ENCODE measurements at places on chromosomes 4 and X.

DNA sequence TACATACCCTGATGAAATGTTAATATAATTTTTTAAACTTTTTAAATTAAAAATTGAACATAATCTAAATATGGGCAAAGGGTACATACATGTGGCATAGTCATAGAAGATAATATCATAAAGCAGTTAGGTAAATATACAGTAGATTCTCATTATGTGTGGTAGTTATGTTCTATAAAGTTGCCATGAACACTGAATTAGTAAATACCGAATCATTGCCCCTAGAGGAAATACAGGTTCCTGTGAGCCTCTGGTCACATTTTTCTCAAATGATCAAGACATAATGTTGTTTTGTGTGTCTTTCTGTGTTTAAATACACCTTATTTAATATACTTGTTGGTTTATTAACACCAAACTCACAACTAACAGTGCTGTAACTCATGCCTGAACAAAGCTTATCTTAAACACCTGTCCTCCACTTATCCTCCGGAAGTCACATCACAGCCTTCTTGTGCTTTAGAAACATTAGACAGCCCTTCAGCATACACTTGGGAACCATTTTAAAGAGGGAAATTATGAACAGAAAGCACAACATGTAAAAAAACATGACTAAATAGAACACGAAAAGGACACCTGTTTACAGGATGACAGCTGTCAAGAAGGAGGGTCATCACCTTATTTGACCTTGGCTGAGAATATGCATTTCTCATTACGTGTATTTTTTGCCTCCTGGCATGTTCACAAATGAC is 169.4 kb upstream of the NAP1L5 start:
- DNase-seq = no peak

GRCh38 chr4:6893449-6894085 is 16.1 kb upstream of the TBC1D14 start:
- DNase-seq = no peak

- DNase-seq = no peak
Observed at GRCh38 chr4:151022586-151022985, 7.5 kb upstream of the LRBA start.

GRCh38 chr4:118739022-118739713 is 54.0 kb downstream of the METTL14 start:
- DNase-seq = no peak

- no peak for DNase-seq
Observed at GRCh38 chrX:40950546-40950945, 134.7 kb upstream of the USP9X start.

DNA sequence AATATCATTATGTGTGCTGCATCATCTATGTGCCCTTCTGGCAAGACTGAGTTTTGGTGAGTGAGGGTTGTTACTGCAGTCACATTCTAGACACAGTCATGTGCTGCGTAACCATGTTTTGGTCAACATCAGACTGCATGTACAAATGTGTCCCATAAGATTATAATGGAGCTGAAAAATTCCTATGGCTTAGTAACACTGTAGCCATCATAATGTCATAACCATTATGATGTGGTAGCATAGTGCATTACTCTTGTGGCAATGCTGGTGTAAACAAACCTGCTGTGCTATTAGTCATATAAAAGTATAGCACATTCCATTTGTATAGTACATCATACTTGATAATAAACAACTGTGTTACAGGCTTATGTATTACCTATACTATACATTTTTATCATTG is 198.1 kb upstream of the NUDT6 start:
- no peak for DNase-seq

- no peak for DNase-seq
Observed at GRCh38 chr4:74754218-74754617, 40.1 kb downstream of the BTC start.

- DNase-seq = no peak
Observed at GRCh38 chr4:142040043-142040442, 403.7 kb downstream of the IL15 start.

- DNase-seq = no peak
Observed at GRCh38 chr4:69060651-69061308, 35.5 kb upstream of the UGT2B7 start.

DNA sequence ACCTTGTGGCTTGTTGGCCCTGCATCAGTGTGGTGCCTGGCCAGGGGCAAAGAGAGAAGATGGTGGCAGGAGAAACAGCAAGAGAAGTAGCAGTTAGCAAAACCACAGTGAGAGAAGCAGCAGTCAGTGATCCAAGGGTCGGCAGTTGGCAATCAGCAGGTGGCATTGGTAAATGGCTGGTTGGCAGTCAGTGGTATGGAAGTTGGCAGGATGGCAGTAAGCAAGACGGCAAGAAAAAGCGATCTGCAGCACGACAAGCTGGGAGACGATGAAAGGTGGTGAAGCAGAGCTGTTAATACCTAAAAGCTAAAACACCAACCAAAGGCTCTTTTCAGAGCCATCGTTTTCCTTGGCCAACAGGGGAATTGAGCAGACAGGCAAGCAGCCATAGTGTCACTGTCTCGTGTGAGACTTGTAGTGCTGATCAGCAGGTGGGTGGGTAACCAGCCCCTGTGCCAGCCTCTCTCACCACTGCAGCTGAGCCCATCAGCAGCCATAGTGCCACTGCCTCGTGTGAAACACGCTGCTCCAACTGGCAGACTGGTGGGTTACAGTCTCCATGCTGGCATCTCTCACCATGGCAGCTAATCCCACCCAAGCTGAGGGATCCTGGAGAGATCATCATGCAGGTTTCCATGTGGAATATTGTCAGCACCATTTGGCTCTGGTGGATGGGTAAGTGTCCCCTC is 2078.4 kb downstream of the PCDH7 start:
- no peak for DNase-seq

DNA sequence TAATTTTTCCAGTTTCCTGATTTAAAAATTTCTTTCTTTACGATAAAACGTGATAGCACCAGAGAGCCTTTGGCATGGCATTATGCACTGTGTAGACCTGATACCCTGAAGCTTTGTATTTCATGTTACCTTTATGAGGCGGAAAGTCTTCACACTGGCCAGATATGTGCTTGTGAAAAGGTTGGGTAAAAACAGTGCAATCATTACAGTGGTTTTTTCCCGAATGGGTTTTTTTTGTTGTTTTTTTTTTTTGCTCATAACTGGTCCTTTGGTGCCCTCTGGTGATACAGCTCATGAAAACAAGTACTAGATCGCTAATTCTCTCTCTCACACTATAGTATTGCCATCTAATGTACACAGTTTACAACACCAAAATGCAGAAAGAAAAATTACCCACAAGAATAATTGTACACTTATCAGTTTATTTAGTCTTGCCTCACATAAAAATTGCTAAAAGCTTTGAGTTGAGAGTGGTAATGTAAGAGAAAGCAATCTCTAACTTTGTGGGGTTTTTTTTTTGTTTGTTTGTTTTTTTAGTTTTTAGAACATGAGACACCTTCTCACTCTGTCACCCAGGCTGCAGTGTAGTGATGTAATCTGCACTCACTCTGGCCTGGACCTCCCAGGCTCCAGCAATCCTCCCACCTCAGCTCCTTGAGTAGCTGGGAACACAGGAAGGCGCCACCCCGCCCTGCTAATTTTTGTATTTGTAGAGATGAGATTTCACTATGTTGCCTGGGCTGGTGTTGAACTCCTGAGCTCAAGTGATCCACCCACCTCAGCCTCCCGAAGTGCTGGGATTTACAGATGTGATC is 21.3 kb downstream of the SPCS3 start:
- DNase-seq = no peak

DNA sequence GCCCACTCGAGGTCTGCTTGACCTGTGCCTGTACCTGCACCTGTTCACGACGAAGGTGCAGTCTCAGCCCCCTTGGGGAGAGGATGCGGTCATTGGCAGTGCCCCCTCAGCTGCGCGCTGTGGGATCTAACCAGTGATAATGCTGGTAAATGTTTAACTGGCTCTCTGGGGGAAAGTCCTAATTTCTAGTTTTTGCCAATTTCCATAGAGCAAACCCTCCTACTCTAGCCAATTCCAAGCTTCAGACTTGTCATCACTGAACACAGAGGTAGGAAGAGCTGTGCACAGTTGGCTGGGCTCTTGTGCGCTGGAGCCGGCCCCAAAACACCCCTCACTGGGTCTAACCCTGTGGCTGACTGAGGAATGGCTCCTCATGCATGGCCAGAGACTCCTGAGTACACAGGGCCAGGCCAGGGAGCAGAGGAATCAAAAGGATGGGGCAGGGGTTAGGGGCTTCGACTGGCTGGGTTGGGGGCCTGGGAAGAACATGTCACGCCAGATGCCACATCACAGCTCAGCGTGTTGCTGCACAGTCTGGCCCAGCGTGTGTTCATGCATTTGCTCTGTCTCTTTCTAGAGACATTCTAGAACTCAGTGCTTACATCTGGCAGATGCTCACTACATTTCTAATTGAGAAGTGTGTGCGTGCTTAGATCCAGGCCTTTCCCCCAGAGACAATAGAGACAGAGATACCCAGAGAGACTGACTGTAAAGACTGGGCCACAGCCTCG is 270.8 kb downstream of the BCOR start:
- DNase-seq = no peak

DNA sequence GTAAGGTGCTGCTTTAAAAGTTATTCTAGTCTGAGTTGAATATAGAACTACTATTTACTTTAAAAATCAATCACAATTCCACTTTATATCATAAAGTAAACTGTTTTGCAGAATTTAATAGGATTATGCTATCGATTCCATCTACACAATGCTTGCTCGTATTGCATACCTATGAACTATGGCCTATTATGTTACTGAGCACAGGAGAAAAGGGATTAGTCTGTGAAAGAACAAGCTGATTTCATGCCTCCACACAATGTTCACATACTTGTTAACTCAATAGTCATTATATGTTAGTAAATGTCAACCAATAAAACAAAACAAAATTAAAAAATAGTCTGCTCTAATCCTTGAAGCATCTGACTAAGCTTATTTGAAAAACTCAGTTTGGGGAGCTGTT is 223.6 kb downstream of the PCDH10 start:
- no peak for DNase-seq

DNA sequence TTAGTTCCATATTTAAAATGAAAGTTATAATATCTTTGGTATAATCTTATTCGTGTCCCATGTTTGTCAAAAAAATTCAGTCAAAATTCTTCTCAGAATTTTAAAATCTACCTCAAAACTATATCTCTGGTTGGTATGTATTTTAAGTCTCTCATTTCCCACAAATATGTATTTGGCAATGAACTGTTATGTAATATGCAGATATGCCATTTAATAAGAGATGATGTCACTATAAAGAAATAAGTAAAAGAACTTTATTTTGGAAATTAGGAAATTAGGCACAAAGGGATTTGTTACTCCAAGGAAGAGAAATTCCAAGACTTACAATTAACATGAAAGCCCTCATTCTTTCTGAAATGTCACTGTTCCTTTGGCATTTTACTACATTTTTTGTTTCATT is 15.3 kb downstream of the SNCA start:
- no peak for DNase-seq

- DNase-seq = no peak
Observed at GRCh38 chr4:20326460-20326859, 74.8 kb downstream of the SLIT2 start.

- DNase-seq = no peak
Observed at GRCh38 chr4:39947417-39947816, 30.3 kb downstream of the PDS5A start.

DNA sequence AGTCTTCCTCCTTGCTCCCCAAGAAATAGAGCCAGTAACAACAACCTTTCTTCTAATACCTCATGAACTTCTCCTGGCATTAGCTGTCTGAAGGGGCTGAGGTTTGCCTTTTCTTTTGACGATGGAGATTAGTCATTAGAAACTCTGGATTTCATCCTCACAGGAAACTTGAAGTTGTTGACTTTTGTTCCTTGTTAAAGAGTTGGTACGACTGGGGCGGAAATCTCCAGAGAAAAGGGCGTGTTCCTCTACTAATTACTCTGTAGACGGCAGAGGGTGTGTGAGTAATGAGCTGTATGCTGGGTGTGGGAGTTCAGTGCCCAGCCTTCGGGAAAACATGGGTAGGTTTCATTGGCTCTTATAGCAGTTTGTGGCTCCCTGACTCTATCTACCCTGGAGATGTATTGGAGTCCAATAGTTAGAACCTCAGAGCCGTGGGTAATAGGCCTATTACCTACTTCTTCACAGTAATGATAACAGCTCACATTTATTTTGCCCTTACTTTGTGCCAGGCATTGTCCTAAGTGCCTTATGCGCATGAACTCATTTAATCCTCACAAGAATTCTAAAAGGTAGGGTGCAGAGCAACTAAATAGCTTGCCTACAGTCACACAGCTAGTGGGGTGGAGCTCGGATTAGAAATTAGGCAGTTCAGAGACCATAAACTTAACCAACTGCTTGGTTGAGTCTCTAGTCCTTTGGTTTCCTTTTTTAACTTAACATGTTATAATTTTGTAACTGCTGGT is 23.4 kb downstream of the TMEM164 start:
- no peak for DNase-seq

DNA sequence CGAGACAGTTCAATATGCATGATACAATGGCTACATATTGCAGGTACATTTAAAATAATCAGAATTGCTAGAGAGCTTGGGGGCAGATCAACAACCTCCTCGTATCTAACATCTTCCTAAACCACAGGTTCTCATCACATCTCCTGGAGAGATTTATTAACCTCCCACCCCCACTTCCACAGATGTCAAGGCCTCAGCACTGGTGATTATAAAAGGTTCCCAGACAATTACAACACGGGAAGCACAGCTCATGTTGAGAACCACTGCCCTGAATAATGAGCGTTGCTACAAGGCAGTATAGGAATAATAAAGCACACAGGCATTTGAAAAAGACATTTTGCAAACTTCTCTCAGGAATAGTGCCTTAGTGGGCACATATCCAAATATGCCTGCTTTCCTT is 42.8 kb downstream of the ELOVL6 start:
- DNase-seq = no peak

DNA sequence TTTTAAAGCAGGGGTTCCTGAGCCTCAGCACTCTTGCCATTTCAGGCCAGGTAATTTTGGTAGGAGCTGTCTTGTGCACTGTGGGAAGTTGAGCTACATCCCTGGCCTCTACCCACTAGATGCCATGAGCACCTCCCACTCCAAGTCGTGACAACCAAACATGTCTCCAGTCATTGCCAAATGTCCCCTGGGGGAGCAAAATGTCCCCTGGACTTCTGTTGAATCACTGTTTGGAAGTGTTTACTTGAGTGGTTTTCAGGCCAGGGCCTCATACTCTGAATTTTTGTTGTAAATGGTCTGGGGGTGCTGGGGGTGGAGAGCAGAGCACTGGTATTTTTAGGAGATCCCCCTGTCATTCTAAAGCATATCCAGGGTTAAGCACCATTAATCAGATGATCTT is 3.2 kb downstream of the PDK3 start:
- DNase-seq = no peak

GRCh38 chr4:62661821-62662220 is 1461.7 kb downstream of the ADGRL3 start:
- no peak for DNase-seq

- DNase-seq = no peak
Observed at GRCh38 chr4:180150818-180151217, 2092.4 kb upstream of the TENM3 start.

- no peak for DNase-seq
Observed at GRCh38 chrX:73448379-73448778, 1.5 kb downstream of the CDX4 start.

DNA sequence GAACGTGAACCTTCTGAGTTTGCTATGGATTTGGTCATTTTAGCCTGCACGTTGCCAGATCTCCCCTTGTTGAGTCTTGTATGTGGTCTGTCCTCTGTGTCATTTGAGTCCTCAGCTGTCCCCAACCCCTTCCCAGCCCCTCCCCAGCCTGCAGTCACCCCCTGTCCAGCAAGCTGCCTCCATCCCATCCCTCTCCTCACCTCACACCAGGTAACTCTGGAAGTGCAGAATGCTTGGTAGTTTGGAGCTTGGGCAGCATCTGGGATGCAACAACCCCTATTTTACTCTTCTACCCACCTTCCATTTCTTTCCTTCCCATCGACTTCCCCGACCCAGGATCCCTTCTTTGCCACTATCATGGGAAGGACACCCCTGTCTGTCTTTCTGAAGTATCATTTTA is 18.4 kb downstream of the GABRQ start:
- no peak for DNase-seq
